Fibroblast of skin of right quadriceps (primary cell): ENCODE measurements at places on chromosomes 12 and 14.

DNA sequence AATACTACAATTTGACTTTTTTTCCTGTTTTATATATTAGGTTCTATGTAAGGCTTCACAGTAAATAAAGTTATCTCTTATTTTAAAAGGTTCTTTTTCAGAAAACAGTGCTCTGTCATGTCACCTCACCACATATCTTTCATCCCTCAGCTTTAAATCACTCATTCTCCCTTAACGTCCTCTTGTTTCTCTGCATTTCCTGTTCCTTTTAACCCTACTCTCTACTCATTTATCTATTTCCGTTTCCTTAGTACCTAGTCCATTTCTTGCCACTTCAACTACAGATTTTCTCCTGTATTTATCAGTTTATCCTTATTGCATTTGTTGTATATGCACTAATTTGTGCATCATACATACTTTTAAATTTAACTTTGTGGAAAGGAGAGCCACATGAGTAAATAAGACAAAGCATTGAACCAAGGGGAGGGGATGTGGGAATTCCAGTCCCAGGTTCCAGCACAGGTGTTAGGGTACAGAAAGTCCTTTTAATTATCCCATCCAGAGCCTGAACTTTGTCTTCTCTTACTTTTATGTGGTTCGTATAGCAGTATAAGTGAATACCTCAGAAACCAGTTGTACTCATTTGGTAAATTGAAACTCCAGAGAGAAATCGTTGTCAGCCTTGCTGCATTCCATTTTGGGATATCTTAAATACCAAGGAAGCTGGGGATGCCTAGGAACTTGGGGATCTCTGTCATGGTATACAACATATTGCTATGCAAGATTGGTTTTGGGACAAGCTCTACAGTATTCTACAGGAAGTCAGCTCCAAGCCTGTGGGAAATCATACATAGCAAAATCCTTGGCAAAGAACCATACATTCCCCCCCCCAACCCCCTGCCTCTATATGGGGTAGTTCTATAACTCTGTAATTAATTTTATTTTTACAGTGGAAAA lies 120.5 kb downstream of the DIP2B start:
- peak; percentile 74 for DNase-seq

- peak; percentile 39 for DNase-seq
Measured at GRCh38 chr14:28766469-28766955, at the start of gene FOXG1. FOXG1 (plus strand) TSS chr14:28766787; CDS start chr14:28767280, 493 bp downstream.

GRCh38 chr14:96217376-96217913 lies 12.8 kb downstream of the BDKRB2 start:
- no peak for DNase-seq

DNA sequence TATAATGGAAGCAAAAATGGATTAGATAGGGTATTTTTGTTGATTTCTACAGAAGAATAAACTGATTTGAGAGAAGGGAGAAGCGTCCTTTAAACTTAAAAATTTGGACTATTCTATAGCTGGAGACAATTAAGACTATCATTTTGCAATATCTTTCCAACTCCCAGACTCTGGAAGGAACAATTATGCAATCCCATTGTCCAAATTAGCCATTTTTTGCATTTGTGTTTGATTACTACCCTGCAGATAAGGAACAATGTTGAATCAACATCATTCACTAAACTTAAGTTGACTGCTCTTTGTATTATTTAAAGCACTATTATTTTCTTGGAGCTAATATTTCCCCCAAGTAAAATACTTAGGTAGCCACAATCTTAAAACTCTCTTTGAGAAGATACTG lies 34.8 kb upstream of the SELPLG start:
- peak; percentile 63 for DNase-seq

- DNase-seq, result peak; percentile 69
Measured at GRCh38 chr14:68685419-68686204, 107.3 kb downstream of the ZFP36L1 start.

DNA sequence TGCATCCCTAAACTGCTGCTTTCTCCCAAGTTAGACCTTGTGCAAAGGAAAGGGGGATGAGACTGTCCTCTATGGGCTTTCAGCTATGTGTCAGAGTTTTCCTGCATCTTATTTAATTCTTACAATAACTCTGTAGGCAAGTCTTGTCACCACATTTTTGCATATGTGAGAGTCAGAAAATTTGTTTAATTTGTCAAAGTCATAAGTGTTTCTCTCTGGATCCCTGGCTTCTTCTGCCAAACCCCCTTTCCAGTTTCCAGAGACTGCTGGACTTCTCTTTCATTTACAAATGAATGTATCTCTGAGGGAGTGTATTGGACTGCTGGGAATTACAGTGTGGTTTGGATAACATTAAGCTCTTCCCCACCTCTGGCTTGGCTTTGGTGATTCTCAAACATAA lies 877.6 kb upstream of the SEL1L start:
- DNase-seq, result no peak

DNA sequence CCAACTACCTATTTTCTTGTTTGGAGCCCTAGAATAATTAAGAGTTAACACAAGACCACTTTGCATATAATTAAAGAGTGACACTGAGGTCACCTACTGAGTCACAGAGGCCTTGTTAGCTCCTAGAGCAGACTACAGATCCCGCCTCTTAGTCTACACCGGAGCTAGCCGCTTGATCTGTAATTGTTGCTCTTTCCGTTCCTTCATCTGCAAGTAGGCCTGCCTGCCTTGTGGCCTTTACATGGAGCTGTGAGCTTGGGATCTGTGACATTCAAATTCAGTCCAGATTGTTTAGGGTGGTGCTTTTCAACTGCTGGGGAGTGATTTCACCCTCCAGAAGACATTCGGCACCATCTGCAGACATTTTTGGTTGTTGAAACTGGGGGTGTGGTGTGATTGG lies 5.6 kb upstream of the DYNLL1 start:
- DNase-seq, result no peak

GRCh38 chr14:40346275-40346674 lies 914.0 kb upstream of the FBXO33 start:
- DNase-seq, result no peak

- no peak for DNase-seq
Measured at GRCh38 chr12:66154776-66155175, 15.0 kb downstream of the TMBIM4 start.

DNA sequence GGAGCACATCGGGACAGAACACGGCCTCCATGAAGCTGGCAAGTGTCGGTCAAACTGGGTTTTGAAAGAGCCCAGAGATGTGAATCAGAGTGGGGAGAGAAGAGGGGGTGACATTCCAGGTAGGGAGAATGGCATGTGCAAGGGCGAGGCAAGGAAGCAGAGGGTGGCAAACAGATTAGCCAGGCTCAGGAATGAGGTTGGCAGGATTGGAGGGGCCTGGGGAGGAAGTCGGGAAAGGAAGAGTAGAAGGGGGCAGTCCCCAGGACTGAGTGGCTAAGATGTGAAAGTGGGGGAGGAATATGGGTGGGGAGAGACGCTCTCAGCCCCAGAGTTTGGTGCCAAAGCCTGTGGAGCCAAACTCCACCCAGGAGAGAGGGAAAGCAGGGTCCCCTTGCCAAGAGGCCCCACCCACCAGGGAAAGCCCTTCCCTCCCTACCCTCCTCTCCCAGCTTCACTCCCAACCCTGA lies 5.5 kb upstream of the HDAC7 start:
- DNase-seq, result no peak

DNA sequence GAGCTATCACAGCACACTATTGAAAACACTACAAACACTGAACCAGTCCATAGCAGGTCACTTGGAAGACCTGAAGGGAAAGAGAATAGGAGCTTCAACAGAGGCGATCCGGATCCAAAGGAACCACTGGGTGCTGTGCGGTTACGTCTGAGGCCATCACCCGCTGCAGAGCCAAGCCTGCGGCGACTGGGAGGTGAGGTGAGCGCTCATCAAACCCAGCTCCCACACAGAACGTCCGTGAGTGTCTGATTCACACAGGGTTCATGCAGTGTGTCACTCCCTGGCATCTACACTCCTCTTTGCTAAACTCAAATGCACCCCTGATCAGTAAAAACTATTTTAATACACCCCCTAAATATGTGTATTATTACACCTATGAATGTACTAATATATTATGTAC lies 64.1 kb downstream of the TMEM132D start:
- DNase-seq, result no peak

DNA sequence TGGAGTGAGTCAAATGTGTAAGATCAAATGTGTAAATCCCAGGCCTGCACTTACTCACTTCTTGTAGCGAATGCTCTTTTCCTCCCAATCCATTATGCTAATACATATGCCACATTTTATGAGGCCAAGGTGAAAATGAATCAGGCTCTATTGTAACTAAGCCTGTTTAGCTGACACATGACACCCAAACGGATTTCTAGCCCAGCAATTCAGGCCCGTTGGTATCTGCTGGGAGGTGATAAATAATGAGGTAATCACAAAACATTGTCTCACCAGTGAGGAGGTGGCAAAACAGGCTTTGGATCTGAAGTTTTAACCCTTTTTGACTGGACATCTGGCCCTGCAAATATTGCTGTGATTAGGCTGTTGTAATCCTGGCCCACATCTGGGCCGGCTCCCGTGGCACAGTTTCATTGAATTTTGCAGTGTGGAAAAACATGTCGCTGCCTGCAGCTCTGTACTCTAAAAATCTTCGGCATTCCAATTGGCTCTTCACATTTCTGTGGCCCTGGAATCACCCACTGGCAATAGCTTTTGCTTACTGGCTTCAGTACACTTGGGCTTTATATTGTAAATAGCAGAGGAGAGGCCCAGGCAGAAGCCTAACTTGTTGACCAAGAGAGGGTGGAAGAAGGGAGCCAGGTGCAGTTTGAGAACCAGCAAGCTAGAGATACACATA lies 106.1 kb downstream of the PAX9 start:
- DNase-seq, result peak; percentile 6

- no peak for DNase-seq
Measured at GRCh38 chr12:131457331-131458047, 253.4 kb upstream of the SFSWAP start.

GRCh38 chr14:21205678-21206581 lies 50.1 kb upstream of the OR5AU1 start:
- no peak for DNase-seq

GRCh38 chr12:119565404-119565803 lies 28.2 kb upstream of the TMEM233 start:
- DNase-seq, result no peak

DNA sequence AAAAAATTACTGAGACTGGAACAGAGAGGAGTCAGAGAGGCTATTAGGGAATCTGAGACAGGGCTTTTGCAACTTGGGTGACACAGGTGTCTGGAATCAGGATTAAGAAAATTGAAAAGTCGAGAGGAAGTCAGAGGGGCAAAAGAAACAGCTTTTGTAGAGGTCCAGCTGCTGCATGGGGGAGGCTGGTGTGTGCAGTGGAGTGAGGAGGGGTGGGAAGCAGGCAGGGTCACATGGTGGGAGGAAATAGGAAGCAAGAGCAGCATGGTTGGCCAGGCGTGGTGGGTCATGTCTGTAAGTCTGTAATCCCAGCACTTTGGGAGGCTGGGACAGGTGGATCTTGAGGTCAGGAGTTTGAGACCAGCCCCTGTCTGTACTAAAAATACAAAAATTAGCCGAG lies 69.7 kb upstream of the VRK1 start:
- DNase-seq, result no peak

GRCh38 chr12:57461276-57461916 lies 1.8 kb downstream of the GLI1 start:
- peak; percentile 84 for DNase-seq

DNA sequence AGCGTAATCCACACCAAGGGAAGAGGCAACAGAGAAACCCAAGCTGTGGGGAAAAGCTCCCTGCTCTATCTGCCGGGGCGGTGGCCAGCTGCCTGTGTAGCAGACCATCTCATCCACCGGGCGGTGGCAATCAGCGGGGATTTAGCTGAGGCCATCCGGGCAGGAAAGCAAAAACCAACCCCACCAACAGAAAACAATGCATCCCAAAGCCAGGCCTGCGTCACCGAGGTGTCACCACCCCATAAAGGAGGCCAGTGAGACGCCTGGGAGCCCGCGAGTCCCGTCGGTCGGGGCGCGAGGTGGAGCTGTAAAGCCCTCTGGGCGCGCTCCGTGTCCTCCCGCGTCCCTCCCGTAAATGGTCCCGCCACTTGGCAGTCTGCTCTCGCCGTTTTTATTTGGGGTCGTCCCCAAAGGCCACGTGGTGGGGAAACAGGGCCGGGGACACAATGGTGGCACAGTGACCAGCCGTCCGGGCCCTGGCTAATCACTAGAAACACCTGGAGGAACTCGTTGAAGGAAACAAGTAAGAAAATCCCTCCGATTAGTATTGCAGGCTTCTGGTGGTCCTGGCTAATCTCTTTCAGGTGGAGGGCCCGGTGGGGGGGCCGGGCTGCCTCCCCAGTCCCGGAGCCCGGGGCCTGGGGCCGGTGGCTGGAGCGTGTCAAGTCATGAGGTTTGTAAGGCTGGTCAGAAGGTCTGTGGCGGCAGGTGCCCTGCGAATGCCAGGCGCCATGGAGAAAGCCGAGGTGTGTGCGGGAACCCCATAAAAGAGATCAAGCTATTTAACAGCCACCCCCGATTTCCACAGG lies 94.7 kb upstream of the GSC start:
- DNase-seq, result no peak

DNA sequence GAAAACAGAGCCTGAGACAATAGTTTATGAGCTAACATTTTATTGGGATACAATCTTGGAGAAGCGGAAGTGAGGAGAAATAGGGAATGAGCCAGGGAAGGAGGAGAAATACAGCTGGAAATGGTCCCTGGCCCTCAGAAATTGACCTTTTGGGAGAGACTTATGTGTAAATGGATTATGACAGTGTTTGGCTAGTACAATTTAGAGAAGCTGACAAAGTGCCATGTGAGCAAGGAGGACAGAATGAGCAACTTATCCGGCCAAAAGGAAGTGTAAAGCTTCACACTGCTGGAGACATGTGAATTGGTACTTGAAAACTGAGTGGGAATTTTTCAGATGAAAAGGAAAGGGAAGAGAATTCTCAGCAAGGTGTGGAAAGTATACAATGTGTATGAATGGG lies 2.9 kb downstream of the GLIPR1 start:
- DNase-seq, result no peak

GRCh38 chr12:112252184-112252583 lies 126.8 kb downstream of the TRAFD1 start:
- DNase-seq, result no peak

DNA sequence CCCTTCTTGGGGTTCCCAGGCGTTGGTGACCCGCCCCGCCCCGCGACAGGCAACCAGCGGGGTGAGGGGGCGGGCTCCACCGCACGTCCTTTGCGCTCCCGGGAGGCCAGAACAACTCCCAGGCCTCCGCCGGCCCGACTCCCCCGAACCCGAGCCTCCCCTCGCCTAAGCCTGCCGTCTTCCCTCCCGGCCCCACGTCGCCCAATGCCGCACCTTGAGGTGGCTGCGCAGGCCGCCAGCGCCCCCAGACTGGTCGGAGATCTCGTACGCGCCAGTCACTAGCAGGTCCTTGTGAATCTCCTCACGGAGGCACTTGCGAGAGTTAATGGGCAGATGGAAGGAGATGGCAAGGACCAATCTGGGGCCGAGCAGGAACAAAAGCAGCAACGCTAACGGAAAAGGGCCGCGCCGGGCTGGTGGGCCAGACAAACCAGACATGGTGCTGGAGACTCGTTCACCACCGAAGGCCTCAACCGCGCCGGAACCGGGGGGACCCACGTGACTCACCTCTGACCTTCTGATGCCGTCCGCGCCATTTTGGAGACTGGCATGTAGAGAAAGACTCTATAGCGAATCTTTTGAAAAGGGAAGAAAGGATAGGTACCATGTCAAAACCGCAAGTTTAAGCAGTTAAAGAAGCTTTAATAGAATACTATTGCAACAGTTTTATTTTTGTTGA lies at the start of gene TMED10:
Gene TMED10, minus strand, starts transcription at position 471 of the 679 bp plus-strand sequence. Its CDS starts 33 bp downstream, at position 438.
- peak; percentile 89 for DNase-seq
